ENCODE measurements at places on chromosomes 3 and 15.

DNA sequence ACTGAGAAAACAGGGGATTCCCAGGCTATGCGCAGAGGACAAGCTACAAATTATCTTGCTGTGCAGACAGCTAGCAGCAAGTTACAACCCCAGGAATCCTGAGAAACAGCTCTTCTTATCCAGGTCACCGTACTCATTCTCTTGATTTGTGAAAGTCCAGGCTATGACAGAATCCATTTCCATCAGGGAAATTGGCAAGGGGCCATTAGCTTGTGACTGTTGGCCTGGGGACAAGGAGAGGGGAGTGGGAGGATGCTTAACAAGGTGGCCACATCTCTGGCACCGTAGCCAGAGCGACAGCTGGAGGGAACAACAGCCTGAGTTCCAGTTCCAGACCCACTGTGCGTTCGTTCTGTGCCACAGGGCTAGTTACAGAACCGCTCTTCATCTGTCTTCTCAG lies 44.9 kb upstream of the PLXNA1 start:
- no peak for DNase-seq

DNA sequence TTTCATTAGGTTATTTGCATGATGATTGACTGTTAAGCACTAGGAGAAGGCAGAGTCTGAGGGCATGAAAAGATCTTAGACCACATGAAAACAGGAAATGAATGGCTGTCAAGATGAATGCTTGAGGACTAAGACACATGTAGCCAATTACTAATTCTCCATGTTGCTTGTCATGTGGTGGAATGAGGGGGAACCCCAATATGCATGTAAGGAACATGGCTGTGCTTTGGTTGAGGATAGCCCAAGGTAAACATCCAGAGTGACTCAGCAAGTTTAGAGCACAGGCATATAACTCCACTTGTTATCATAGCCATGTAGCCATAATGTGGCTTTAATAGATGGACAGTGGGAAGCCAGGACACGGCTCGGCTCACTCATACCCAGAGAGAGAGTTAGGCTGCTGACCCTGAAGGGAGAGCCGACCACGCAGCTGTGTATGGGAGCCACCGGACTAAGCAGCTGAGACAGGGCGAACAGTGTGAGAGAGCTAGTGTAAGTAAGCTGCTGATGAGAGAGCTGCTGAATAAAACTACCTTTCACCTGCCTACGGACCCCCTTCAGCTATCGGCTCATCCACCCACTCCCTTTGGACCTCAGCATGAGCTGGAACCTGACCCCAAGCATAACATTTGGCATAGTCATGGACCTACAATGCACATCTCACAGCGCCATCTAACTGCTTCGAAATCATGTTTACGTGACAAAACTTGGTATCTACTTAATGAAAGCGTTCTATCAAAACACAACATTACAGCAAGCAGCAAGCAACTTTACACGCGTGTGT lies 37.6 kb downstream of the ANO10 start:
- DNase-seq: no peak

GRCh38 chr3:100067589-100067988 lies 46.7 kb downstream of the FILIP1L start:
- DNase-seq: no peak

DNA sequence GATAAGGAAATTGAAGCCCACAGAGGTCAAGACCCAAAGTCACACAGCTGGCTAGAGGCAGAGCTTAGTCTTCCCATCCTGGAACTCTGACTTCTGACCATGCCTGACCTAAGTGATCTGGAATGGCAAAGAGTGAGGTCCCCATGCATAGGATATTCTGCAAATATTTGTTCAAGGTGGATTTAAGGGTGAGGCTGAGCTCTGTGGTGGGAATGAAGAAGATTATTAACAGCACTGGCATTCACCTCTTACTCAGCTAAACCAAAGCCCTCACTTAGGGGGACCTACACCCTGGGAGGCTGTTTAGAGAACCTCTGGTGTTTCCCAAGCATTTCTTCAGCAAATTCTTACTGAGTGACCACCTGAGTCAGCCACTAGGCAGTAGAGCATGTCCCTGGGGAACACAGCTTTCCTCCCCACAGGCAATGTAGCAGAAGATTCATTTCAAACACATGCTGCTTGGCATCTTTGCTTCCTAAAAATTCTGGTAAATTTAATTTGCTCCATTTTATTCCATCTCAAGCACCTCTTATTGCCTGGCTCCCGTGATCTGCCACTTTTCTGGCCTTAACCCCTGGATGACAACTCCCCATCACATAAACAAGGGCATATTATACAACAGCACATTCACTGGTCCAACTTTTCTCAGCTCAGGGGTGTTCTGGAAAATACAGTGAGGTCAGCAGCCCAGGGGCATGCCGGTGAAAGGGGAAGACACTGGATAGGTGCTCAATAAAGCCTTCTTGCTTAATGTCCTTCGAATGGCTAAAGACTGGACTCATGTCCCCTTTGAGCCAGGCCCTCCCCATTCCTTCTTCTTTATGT lies 176.0 kb downstream of the ABHD5 start:
- no peak for DNase-seq

DNA sequence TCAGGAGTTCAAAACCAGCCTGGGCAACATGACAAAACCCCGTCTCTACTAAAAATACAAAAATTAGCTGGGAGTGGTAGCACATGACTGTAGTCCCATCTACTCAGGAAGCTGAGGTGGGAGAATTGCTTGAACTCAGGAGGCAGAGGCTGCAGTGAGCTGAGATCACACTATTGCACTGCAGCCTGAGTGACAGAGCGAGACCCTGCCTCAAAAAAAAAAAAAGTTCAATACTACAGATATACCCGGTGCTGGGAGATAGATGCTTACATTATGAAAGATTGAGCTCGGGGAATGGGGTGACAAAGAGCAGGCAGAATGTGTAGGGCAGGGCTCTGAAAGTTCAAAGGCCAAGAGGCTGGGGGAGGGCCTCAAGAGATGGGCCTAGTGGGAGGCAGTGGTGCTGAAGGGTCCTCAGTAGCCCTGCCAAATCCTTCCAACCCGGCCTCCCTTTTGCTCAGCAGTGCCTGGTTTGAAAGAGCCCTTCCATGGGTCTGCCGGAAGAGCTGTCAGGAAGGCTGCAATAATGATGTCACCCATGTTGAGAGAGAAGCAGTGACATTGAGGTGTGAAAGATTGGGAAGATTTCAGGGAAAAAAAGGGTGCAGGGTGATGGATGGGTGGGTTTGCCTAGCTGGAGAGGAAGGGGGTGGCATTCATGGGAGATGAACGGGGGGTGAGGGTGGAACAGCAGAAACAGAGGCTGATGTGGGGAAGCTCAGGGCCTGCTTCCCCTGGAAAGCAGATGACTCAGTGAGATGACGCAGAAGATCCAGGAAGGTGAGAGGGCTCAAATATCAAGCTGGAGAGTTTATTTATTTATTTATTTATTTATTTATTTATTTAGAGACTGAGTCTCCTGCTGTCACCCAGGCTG lies 20.0 kb upstream of the IREB2 start:
- DNase-seq: no peak

DNA sequence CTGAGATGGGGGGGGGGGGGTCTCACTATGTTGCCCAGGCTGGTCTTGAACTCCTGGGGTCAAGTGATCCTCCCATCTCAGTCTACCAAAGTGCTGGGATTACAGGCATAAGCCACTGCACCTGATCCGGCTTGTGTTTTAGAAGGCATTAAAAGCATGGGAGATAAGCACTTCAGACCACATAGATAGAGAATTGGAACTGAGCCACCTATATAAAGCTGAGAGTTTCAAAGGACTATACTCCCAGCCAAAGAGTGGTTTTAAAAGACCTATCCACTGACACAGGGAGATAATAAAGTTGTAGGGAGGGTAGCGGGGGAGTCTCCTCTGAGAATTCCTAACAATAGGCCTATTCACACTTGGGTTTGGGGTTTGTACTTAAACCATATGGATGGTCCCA lies 34.8 kb downstream of the DENND4A start:
- no peak for DNase-seq

GRCh38 chr15:29533647-29534046 lies 264.0 kb upstream of the NSMCE3 start:
- DNase-seq: no peak

DNA sequence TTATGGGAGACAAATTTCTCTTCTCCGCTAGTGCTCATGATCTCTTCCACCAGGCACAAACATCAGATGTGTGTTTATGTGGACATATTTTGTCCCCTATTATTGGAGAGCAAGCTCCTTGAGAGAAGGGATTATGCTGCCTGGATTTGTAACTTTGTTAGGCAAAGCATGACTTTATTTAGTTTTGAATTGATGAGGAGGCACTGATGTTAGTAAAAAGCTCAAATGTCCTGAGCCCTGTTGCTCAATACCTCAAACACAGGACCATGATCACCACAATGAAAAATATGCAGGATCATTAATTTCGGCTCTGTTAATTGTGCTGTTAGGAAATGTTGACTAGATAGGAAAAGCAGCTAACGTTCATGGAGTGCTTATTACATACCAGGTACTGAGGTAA lies 29.1 kb downstream of the SCG5 start:
- DNase-seq: no peak

DNA sequence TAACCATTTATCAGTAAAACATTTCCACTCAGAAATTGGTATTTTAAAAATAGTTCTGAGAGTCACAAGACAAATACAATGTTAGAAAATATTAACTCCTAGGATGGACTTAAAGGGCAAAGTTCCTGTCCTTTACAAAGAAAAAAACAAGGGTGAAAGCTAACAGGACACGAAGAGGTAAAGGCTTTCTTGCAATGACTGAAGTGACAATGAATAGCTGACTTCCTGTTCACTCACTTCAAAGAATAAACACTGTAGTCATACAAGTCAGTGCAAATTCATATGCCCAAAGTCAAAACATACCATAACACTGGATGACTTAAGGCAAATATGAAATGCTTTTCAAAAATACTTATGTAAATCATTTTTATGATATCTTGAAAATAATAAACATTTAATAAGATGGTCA lies 1389.8 kb upstream of the ALCAM start:
- no peak for DNase-seq

- DNase-seq: no peak
Observed at GRCh38 chr15:57923306-57923705, 142.2 kb downstream of the ALDH1A2 start.

GRCh38 chr3:31166249-31166885 lies 271.9 kb upstream of the GADL1 start:
- peak; percentile 22 for DNase-seq

DNA sequence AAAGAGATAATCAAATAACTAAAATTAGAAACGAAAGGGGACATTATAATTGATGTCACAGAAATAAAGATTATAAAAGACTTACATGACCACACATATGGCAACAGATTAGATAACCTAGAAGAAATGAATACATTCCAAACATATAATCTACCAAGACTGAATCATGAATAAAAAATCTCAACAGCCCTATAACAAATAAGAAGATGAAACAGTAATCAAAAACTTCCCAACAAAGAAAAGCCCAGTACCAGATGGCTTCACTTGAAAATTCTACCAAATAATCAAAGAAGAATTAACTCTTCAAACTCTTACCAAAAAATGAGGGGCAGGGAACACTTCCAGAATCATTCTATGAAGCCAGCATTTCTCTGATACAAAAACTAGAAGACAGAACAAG lies 11.8 kb downstream of the TOP2B start:
- DNase-seq: no peak

DNA sequence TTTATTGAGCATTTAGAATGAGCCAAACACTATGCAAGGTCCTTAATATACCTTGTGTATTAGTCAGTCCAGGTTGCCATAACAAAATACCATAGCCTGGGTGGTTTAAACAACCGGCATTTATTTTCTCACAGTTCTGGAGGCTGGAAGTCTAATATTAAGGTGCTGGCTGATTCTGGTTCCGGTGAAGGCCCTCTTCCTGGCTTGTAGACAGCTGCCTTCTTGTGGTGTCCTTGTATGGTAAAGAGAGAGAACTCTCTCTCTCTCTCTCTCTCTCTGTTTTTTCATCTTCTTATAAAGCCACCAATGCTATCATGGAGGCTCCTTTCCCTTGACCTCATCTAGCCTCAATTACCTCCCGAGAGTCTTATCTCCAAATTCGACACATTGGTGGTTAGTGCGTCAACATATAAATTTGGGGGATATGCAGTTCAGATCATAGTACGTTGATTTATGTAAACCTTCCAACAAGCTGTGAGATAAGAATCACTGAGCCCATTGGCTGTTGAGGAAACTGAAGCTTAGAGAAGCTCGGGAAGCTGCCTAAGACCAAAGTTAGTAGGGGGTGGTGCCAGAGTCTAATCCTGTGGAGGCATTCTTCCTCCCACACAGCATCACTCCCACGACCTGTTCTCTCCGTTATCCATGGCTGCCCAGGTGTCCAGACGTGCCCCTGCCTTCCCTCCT lies 298.0 kb upstream of the PROK2 start:
- DNase-seq: no peak

- no peak for DNase-seq
Observed at GRCh38 chr3:113097960-113098447, 107.2 kb downstream of the GTPBP8 start.

DNA sequence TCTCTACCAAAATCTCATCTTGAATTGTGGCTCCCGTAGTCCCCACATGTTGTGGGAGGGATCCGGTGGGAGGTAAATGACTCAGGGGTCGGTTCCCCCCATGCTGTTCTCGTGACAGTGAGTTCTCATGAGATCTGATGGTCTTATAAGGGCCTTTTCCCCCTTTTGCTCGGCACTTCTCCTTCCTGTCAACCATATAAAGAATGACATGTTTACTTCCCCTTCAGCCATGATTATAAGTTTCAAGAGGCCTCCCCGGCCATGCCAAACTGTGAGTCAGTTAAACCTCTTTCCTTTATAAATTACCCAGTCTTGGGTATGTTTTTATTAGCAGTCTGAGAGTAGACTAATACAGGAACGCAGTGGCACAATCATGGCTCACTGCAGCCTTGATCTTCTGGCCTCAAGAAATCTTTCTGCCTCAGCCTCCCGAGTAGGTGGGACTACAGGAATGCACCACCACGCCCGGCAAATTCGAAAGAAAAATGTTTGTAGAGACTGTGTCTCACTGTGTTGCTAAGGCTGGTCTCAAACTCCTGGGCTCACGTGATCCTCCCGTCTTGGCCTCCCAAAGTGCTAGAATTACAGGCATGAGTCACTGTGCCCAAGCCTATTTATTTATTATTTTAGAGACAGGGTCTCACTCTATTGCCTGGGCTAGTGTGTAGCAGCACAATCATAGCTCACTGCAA lies 101.0 kb downstream of the ATP10A start:
- no peak for DNase-seq

- DNase-seq: no peak
Observed at GRCh38 chr3:177574222-177574856, 377.1 kb upstream of the TBL1XR1 start.

DNA sequence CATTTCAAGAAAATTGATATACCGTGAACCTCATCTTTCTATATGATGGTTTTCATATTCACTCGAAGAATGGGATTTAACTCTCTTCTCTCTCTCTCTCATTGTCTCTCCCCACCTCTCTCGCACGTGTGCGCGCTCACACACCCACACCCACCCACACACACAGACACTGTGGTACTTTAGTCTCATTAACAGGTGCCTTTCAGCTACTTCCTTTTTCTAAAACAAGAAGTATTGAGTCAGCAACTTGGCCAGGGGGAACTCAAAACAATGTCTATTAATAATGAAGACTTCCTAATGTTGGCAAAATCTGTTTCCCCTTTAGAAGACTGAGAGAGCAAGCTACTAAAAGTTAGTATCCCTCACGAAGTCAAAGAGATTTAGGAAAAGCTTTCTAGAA lies 150.7 kb downstream of the TMCO5A start:
- DNase-seq: no peak

- no peak for DNase-seq
Observed at GRCh38 chr15:82943176-82943575, 9.3 kb downstream of the HOMER2 start.
